ENCODE measurements at places on chromosomes 4 and X.

DNA sequence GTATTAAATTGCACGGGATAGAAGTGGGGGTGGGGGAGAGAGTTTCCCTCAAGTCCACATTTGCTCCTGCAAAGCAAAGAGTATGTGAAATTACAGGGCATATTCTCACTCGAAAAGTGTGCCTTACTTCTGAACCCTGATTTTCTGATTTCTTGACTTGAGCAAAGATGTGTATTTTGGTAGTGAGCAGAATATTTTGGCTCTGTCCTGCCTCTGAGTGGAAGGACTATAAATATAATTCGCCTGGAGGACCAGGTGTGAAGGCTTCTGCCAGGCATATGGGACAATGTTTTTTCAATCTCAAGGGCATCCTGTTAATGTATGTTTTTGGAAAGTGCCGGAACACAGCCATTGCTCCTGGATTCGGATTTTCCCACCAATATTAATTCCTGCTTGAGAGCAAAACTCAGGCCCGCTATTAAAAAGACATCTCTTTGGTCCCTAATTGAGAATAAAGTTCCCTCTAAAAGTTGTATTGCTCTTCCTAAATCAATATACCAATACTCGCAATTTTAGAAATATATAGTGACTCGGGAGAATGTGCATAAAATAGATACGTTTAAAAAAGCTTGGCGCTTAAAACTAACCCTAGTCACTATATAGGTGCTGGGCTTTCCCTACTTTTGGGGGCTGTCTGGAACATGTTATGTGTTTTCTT lies 15.3 kb upstream of the PITX2 start:
- DNase-seq: no peak

DNA sequence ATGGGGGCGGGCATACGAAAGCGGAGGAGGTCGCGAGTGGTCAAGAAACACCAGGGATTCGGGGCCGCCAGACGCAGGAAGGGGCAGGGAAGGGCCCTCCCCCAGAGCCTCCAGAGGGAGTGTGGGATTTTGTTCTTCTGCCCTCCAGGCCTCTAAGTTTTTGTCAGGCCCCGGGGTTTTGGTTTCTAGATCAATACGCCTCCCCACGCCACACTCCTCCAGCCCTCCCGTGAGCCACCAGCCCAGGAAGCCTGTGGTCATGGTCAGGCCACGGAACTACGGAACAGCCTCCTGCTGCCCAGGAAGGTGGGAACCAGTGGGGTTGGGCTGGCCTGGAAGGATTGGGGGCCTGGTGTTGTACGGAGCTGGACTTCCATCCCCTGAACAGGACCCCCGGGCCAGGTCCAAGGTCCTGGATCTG lies 38.4 kb downstream of the CPLX1 start:
- DNase-seq: no peak

DNA sequence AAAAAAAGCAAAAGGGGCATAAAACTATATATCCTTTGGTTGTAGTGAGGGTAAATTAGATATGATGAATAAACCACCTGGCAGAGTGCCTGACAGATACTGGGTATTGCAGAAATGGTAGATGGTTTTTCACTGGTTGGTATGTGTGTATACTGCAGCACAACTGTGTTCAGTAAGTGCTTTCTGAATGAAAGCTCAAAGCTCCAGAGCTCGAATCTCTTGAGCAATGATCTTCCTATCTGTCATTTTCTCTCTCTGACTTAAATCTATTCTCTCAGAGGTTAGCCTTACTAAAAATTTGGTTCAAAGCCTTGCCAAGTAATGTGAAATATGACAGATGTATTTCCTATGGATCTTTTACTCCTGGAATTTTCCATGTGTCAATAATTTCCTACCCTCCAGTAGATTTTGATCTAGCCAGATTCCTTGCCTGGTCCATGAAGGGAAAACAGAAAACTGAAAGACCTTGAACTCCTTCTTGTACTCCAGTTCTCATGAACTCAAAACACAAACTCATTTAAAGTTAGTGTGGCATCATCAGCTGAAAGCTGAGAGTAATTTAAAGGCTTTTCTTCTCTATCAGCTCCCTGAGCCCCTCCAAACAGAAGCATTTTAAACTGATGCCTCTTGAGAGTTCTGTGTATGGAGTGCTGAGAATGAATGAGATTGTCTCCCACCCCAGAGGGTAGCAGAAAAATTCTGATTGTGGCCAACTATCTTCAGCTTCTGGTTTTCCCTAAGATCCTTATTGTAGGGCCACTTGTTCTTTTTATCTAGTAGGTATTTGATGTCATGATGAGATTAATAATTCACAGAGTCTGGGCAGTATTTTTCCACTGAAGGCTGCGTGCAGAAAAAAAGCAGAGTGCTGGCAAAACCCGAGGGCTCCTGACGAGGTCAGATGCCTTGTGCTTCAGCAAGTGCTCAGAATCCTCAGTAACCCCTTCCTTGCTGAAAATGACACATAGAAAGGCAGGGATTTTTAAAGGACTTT lies 363.4 kb upstream of the BOD1L1 start:
- DNase-seq: no peak

- no peak for DNase-seq
Measured at GRCh38 chr4:98692411-98692810, 34.0 kb upstream of the TSPAN5 start.

DNA sequence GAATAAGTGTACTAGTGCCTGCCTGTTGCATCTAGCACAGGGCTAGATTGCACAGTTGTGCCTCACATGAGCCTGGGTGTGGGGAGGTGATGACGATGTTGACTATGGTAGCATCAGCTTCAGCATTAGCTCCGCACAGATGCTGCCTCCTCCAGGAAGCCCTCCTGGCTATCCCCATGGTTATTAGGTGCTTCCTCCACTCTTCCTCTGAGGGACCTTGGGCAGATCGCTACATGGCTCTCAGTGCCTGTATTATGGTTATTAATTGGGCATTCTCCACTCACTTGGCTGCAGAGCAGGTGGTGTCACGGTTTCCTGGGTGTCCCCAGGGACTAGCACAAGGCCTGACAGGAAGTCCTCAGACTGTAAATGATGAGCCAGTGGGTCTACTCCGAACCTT lies 325.6 kb downstream of the ARHGAP10 start:
- DNase-seq: no peak

GRCh38 chrX:25049357-25049756 lies 33.6 kb upstream of the ARX start:
- no peak for DNase-seq

GRCh38 chr4:117001077-117001476 lies 84.3 kb downstream of the TRAM1L1 start:
- DNase-seq: no peak

- DNase-seq: no peak
Measured at GRCh38 chr4:73725985-73726384, 14.4 kb upstream of the CXCL8 start.

DNA sequence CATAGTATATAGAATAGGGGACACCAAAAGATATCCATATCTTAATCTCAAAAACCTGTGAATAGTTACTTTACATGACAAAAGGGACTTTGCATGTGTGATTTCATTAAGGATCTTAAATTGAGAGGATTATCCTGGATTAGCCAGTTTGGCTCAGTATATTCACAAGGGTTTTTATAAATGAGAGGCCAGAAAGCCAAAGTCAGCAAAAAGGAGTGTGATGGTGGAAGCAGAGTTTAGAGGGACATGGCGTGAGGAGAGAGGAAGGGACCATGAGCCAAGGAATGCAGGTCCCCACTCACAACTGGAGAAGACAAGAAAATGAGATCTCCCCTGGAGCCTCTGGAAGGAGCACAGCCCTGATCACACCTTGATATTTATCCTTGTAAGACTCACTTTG lies 648.5 kb upstream of the LCORL start:
- no peak for DNase-seq

- DNase-seq: no peak
Measured at GRCh38 chr4:94576210-94576609, 124.5 kb downstream of the PDLIM5 start.

DNA sequence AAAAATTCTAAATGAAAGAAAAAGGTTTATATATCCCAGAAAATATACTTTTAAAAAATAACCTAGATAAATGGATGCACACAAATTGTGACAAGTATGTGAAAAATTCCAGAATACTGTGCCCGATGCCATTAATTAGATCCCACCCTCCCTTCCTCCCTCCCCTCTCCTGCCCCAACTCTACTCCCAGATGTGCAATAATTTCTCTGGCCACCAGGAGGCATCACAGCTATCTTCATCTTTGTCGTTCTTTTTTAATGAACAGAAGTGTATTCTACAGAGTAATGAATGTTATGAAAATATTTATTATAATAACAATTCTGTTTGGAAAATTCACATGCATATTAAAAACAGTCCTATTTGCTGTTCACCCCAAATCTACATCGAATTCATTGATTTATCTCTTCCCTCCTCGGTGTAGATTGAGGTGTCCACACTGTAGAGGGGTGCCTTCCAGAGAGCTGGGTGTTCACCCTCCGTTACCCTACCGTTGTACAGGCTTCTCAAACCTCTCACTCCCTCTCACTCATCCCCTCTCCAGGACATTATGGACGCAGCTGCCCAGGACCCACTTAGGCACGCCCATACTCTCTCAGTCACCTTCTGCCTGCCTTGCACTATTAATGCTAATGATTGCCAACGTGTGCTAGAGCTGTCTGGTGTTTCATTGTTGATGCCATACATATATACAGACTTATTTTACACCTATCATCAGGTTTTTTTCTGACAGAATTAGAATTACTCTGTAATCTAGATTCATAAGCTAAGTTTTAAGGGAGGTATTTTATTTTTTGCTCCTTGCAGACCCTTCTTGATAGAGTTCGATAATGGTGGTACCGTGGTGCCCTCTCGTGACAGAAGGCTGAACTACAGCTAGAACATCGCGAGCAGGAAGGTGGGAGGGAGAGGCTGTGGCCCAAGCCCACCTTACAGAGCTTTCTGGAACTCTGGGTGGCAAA lies 14.1 kb downstream of the RAB40AL start:
- no peak for DNase-seq

DNA sequence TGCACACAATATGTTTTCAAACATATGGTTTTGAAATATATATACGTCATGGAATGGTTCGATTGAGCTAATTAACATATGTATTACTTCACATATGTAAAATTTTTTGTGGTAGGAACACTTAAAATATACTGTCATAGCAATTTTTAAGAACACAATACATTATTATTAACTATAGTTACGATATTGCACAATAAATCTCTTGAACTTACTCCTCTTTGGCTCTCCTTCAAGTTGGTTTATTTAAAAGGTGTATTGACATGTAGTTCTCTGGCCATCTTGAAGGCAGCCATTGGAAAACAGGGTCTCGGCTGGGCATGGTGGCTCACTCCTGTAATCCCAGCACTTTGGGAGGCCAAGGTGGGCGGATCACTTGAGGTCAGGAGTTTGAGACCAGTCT lies 53.8 kb downstream of the CASP3 start:
- no peak for DNase-seq

DNA sequence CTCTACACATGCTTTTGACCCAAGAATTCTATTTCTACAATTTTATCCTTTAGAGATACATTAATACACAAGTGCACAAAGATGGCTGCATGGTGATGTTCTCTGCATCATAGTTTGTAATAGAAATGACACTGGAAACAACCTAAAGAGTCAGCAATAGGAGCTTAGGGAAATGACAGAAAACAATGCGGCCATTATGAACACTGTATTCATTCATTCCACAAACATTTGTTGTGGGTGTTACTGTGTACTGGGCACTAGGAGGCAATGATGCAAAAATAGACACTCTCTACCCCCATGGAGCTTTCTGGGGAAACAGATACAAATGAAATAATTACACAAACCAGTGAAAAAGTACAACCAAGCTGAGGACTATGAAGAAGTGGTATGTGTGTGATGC lies 32.0 kb downstream of the IDS start:
- DNase-seq: no peak

GRCh38 chrX:45322382-45322781 lies 121.7 kb upstream of the DIPK2B start:
- no peak for DNase-seq

GRCh38 chr4:158965226-158965625 lies 137.7 kb upstream of the RAPGEF2 start:
- DNase-seq: no peak

DNA sequence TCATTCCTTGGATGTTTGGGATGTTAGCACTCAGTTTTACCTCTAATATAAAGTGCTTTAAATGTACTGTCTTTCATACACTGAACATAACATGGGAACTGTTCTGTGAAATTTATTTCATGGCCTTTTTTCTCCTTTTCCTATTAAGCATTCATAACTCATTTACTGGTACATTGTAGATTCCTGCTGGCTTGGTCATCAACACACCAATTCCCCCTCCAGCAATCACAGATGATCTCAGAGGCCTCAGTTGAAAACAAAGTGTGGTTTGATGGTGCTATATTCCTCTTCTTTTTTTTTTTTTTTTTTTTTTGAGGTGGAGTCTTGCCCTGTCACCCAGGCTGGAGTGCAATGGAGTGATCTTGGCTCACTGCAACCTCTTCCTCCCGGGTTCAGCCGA lies 61.9 kb upstream of the FAM47B start:
- no peak for DNase-seq

DNA sequence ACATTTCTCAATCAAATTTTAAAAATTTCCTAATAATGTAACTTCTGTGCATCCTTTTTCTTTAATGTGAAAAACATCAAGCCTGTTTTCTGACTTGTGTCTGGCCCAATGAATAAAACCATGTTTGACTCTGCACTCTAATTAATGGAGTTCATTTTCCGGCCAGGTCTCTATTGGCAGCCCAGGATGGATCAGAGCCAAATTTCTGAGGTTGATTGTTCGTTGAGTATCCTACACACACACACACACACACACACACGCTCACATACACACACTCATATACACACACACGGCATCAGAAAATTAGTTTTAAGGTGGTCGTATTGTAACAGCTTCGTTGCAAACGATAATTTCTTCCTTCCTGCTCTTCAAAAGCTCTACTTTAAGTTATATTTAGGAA lies 28.9 kb upstream of the TLL1 start:
- DNase-seq: no peak

DNA sequence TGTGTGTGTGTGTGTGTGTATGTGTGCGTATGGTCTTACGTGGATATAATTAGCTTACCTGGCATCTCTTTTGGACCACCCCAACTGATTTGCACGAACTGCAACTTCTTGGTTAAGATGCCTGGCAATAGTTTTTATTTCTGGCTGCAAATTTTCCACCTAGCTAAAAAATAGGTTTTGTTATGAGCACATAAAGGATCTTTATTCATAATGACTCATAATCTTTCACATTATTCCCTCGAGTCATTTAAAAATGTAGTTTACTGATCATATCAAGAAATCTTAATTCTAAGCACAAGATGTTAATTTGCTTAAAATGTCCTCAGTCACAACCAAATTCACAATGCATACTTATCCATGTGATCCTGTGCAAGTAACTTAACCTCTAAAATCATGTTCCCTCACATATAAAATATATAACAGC lies 1.5 kb downstream of the COX18 start:
- no peak for DNase-seq
